Ammon's horn (tissue), 1 donor: ENCODE measurements at places on chromosomes 7 and 10.

- DNase-seq, result no peak
These were observed 77.9 kb downstream of the HECTD2 start for GRCh38 chr10:91487911-91488582.

DNA sequence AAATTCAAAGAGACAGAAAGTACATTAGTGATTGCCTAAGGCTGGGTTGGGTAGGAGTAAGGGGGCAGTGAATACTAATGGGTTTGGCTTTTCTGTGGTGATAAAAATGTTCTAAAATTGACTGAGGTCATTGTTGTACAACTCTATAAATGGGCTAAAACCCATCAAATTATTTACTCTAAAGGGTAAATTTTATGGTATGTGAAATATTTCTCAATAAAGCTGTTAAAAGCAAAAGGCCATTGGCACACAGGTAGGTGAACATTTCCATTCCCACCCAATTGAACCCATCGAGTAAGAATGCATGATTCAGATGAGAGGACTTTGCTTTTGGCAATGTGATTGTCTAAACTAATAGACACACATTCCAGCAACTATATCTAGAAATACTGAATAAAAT, 579.4 kb downstream of the GATA3 start:
- no peak for DNase-seq

- DNase-seq, result no peak
These were observed 330.6 kb downstream of the CCSER2 start for GRCh38 chr10:84659027-84659426.

- DNase-seq, result peak; percentile 47
These were observed 66.3 kb upstream of the KLF6 start for GRCh38 chr10:3850999-3851937.

DNA sequence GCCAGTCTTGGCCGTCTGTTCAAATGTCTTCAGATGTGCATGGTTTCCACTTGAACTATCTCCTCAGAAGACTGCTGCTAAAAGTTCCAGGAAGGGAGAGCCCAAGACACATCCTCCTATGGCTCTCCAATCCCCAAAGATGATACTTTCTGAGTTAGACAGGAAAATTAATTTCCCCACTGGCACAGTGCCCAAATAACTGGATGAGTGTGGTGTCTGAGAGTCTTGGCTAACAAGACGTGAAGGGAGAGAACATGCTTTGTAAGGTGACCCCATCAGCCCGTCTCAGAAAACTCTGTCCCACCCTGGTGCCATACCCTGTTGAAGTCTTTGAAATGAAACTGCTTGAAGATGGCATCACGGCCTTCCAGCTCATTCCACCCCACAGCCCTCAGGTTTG, 2.9 kb downstream of the PCBD1 start:
- no peak for DNase-seq
